ENCODE measurements at places on chromosomes 1 and 21.
A peak's percentile ranks its signal among the peaks of the same experiment; 100 is the strongest.

GRCh38 chr1:183029591-183030000 is 6.4 kb downstream of the LAMC1 start:
- peak; percentile 55 for DNase-seq

- DNase-seq = no peak
Observed at GRCh38 chr1:48803474-48803873, 26.8 kb upstream of the BEND5 start.

- peak; percentile 88 for DNase-seq
Observed at GRCh38 chr1:109640285-109640865, 15.5 kb upstream of the GSTM4 start.

DNA sequence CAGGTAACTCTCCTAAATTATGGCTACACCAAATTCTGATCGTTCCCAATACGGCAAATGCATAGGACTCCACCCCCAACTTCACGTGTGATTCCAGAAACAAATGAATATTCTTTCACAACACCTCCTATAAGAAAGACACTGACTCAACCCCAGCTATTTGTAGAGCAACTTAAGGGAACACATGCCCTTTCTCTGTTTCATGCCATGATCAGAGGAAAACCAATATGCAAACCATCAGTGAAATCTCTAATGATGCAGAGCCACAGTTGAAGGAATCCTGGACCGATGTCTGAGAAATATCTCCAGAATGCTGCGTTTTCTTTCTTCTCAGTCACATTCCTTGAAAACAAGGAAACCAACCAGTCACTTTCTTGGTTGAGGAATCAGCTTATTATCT is 164.2 kb upstream of the PTBP2 start:
- no peak for DNase-seq

- peak; percentile 85 for DNase-seq
Observed at GRCh38 chr1:163315773-163316374, 5.9 kb upstream of the NUF2 start.

DNA sequence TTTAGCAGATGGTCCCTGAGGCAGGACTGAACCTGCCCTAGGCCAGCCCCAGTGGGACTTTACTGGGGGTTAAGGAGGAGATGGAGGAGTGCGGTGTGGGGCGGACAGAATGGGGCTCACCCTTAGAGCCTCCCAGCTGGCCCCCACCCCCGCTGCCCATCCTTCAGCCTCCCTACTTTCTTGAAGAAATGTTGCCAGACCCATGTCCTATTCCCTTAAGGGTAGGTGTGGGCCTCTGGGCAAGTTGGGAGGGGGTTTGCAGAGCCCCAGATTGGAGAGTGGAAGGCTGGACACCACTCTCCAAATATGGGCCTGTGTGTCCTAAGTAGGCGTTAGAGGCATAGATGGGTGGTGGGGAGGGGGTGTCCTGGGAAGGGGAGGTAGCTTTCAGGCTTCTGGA is 19.2 kb upstream of the EPS8L3 start:
- DNase-seq = no peak

- DNase-seq = no peak
Observed at GRCh38 chr1:209400351-209401220, 182.9 kb upstream of the CAMK1G start.

- DNase-seq = peak; percentile 58
Observed at GRCh38 chr1:84996846-84997666, at the start of gene MCOLN2. Gene MCOLN2 (minus strand): TSS chr1:84997113. CDS start chr1:84996872, 241 bp downstream.

DNA sequence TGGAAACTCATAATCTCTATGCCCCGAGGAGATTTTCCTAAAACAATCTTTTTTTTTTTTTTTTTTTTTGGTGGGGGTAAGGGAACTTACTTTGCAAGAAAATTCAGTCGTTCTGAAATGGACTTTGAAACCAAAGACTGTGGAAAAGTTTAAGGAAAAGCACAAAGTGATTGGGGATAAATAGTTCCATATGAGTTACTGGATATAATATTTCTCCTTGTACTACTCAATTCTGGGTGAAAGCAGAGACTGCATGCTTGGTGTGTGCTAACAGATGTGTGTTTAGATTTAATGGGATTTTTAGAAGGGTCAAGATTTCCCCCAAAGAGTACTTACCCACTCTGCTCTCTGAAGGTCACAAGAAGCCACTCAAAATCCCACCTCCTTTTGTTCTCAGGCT is 204.9 kb upstream of the USP24 start:
- DNase-seq = peak; percentile 68

- no peak for DNase-seq
Observed at GRCh38 chr1:207956986-207957385, 46.1 kb upstream of the CD34 start.

DNA sequence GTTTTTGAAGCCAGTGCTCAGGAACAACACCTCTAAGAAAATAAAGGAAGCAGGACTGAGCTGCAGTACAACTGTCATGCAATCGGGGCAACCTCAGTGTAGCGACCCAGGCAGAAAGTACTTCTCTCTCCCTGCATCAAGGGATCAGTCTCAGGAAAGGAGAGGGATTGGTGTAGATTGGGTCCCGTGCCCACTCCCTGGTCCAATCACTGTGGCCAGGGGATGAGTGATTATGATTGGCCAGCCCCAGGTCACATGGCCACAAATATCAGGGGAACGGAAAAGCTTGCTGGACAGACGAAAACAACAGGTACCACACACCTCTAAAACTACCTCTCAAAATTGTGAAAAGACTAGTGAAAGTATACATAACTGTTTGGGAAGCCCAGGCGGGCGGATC is 136.2 kb upstream of the F3 start:
- no peak for DNase-seq

GRCh38 chr1:183886853-183887252 is 81.9 kb downstream of the RGL1 start:
- DNase-seq = no peak

- DNase-seq = peak; percentile 99
Observed at GRCh38 chr1:151945725-151946722, 36.7 kb upstream of the THEM4 start.

DNA sequence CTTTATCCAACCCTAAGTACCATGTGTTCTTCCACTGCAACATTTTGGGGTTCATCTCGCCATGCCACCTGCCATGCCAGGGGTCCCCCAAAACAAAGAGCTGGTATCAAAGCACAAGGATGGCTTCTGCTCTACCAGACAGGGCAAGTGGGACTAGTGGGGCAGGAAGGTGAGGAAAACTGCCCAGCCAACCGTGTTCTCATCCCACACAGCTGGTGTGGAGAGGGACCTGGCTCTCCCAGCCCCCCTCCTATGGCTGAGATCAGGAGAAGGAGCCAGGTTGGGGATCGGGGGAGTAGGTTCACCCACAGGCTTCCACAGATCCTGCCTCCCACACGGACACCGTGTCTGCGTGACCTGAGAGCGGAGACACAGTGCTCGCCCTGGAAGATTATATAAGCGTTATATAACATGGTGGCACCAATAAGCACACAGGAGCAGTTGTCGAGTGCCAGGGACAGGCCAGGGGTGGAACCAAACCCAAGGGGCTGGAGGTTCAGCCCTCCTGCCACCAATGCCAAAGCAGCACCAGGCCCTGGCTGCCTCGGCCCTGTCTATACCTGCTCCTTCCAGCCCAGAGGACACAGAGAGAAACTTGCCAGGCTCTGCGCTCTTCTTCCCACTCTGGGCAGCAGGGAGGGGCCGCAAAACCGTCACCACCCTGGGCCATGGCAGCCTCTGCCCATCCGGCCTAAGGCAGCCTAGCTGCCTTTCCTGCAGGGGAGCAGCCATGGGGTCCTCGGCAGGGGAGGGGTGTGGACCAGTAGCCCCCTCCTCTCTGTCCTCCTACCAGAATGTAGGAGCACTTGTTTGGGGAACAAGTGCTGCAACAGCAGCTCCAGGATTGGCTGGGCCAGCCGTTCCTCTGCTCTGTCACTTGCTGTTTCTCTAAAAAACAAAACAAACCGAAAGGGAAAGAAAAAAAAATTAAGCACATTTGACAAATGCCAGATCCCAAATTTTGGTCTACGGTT is 43.5 kb downstream of the CD34 start:
- peak; percentile 29 for DNase-seq

GRCh38 chr1:77524038-77524437 is 158.4 kb downstream of the ZZZ3 start:
- DNase-seq = no peak

DNA sequence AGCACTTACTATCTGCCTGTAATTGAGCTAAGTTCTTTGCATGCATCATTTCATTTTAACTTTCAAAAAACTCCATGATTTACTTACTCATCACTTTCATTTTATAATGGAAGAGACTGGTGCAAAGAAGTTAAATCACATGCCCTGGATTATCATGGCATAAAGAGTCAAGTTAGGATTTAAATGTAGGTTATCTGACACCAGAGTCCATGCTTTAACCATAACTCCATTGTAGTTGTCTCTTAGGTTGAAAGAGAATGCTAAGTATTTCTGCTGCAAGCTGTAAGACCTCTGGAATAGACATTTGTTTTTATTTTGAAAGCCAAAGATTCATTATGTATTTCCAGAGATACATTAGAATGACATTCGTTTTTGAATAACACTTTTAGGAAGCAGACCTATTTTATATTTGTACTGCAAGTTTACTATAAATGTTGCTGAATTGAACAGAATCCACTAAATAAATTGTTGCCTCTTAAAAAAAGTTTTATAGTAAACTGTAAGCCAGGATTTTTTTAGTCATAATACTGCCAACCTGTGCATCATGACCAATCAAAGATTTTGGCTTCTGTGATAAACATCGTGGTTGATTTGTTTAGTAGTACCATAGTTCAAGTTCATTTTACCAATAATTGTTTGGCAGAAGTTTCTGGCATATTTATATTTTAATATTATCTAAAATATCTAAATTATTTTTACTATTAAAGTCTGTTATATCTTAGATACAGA is 26.1 kb downstream of the CFH start:
- DNase-seq = peak; percentile 35

DNA sequence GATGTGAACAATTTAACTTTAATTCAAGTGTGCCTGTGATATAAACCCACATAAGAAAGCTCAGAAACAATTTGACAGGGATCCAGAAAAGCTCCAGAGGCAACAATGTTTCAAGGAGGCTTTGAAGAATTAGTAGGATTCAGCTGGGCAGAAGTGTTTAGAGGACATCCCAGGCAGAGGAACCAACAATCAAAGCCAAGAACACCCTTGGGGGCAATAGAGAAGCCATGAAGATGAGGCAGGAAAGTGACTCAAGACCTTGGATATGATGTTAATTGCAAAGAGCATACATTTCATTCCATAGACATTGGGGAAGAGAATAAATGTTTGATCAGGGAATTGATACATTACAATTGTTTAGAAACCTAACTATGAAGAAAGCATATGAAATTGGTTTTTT is 280.3 kb downstream of the LTN1 start:
- DNase-seq = no peak

GRCh38 chr1:199176713-199177112 is 537.9 kb downstream of the PTPRC start:
- DNase-seq = no peak

- DNase-seq = peak; percentile 1
Observed at GRCh38 chr1:242146652-242147051, 147.8 kb upstream of the MAP1LC3C start.

DNA sequence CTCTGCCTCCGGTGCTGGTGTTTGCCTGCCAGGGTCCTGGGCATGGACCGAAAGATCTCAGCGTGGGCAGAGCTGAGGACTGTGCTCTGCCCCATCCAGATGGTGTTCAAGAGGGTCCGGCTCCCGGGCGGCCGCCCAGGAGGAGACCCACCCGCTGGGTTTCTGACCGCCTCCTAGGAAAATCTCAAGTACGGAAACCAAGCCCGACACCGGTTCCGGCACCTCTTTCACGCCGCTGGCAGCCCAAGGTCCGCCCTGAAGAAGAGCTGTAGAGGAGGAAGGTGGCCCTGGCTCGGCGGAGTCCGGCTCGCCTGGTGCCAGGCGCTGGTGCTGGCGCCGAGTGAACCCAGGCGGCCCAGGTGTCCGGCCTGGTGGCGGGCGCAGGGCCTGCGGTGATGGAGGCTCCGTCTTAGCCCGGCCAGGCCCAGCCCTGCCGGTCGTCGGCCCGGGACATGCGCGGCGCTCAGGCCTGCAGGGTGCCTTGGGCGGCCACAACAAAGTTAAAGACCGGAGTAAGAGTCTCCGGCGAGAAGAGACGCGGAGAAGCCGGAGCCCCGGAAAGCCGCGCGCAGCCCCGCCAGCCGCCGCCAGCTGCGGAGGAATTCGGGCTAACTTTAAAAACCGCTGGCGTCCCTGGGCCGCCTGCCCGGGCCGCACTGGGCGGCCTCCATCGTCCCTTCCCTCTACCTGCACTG is 1.5 kb downstream of the GRIK3 start:
- DNase-seq = no peak

DNA sequence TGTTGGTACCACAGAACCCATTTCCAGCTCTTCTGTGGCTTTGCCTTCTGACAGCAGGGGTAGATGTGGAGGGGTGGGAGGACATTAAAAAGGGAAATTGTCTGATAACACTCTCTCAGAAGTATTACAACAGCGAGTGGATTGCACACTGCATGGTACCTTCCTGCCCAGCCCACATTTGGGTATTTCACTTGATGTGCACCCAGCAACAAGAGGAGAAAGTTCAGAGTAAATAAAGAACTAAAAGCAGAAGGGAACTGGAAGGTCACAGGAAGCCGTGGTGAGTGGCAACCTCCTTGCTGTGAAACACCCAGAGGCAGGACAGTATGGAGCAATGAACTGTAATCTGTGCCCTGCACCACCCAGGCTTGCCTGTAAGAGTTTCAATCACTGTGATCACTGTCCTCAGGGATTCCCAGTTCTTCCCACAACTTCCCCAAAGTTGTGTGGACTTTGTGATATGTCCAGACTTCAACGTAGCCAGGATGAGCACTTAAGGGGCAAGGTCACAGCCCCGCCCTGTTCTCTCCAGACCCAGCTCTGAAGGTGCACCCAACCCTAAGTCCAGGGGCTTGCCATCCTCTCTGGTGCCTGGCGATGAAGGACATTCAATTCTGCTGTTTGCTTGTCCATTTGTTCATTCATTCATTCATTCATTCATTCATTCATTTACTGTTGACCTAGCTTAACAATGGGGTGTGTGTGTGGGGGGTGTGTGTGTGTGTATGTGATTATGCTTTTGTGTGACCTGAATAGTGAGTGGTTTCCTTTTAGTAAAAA is 18.7 kb upstream of the F5 start:
- no peak for DNase-seq

- peak; percentile 73 for DNase-seq
Observed at GRCh38 chr1:197868751-197869489, 33.5 kb upstream of the C1orf53 start.

- no peak for DNase-seq
Observed at GRCh38 chr1:117561551-117561950, 44.3 kb upstream of the TENT5C start.

DNA sequence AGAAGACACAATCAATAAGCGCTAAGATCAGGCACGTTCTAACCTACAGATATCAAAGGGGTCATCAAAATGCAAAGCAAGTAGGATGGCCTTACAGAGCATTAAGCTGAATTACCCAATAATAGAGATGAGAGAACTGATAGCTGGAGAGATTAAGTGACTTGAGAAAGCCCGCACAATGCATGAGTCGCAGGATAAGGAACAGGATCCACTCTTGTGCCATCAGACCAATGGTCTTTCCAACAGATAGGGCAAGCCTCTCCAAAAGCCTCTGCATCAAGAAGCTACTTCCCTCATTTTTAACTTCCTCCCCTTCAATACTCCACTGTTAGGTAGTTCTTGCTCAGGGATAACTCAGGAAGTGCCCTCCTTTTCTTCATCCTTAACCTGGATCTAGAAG is 2.6 kb downstream of the CHML start:
- DNase-seq = no peak

GRCh38 chr1:109822749-109823542 is 59.2 kb upstream of the EPS8L3 start:
- no peak for DNase-seq

Data from adipocyte (in vitro differentiated cells).